ENCODE measurements at places on chromosomes 5 and 9.
A peak's percentile ranks its signal among the peaks of the same experiment; 100 is the strongest.

DNA sequence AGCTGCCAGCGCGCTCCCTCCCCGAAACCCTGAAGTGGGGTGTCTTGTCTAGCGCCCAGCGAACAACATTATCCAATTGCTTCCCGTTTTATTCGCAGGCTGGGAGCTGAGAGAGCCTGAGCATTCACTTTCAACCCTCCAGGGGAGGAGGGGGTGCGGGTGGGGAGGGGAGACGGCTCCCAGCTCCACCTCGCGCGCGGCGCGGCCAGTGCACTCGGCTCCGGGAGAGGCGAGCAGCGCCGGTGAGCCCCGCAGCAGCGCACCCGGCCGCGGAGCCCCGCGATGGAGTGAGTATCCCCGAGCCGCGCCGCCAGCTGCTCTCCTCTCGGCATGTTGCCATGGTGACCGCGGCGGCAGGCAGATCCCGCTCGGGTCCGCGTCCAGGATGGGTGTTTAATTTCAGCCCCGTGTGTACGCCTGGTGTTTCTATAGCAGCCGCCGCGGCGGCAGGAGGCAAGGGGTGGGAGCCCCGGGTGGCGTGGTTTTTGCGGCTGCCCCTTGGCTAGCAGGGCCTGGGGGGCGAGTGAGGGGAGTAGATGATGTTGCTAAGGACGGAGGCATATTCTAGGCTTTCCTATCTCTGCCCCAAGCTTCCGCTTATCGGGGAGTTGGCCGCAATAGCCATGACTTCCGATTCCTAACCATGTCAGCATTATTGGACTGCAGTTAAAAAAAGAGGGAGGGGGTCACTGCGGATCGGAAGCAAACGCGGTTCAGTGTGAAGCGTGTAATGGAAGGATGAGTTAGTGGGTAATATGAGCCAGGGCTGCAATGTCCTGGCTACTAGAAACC is 139.2 kb upstream of the PALM2AKAP2 start:
- no peak for DNase-seq

DNA sequence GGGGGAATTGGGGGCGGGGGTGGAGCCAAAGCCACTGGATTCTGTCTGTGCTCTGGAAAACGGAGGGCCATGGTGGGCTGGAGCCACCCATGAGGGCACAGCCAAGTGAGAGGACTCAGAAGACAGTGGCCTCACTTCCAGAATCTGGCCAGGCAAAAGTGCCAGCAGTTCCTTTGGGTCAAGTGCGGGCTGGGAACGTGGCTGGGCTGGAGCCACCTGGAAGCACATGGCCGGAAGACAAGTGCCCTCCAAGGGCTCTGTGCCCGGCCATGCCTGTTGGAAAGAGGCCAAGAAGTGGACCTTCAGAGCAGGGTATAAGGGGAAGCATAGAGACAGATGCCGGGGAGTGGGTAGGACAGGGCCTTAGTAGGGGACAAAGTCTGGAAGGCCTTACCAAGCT is 11.7 kb upstream of the SH3PXD2B start:
- no peak for DNase-seq

GRCh38 chr5:3307982-3308621 is 287.5 kb upstream of the IRX1 start:
- DNase-seq: no peak

- DNase-seq: no peak
These were observed 126.4 kb upstream of the CCNG1 start for GRCh38 chr5:163310997-163311396.

- peak; percentile 52 for DNase-seq
These were observed at the start of the genes EIF4E1B and SNCB for GRCh38 chr5:176629853-176630680. EIF4E1B (plus strand) TSS chr5:176630675; CDS start chr5:176642788, 12,113 bp downstream. SNCB (minus strand) TSS chr5:176630534; CDS start chr5:176629654, 880 bp downstream.

- DNase-seq: no peak
These were observed 78.7 kb upstream of the SAP30L start for GRCh38 chr5:154367101-154367500.

DNA sequence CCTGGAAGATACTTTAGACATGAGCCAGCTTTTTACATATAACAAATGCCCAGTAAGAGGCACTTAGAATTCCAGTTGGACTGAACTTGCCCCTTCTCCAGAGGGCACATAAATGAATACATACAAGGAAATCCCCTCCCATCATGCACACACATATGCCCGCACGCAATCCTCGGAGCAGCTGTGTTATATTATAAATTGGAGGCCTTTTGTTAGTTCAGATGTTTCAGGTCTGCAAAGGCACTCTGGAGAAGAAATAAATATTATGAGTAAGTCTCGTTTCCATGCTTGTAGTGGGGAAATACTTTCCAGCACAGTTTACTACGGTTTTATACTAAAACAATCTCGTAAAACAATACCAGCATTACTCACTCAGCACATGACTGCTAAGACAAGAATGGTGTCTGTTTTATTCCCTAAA is 17.6 kb upstream of the MUSK start:
- no peak for DNase-seq

DNA sequence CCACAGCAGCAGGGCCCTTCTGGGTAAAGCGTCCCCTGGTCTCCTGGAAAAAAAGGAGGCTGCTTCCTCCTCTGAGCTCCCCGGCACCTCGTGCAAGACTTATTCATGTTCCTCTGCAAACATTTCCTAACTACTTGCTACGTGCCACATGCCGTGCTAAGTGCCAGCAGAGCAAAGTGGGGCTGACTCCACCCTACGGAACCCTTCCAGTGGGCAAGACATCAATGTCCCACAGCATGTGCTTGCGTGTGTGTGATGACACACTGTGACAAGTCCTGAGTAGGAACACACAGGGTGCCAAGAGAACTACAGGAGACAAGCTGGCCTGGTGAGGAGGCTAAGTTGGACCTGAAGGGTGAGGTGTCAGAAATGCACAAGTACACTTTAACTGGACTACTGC is 57.4 kb downstream of the SEMA4D start:
- DNase-seq: no peak

DNA sequence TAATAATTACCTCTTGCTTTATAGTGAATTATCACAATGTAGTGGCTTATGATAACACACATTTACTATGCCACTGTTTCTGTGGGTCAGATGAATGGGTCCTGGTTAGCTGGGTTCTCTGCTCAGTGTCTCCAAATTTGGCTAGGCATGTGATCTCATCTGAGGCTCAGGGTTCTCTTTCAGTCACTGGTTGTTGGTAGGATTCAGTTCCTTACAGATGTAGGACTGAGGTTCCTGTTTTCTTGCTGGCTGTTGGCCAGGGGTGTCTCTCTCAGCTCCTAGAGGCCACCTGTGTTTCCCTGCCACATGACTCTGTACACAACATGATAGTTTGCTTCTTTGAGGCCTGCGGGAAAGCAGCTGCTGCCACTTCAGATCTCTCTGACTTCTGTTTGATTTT is 7.1 kb downstream of the NFX1 start:
- DNase-seq: peak; percentile 24

- DNase-seq: no peak
These were observed 265.1 kb upstream of the MVB12B start for GRCh38 chr9:126061575-126061974.

- DNase-seq: no peak
These were observed 391.7 kb downstream of the ACTL7B start for GRCh38 chr9:108463932-108464606.

DNA sequence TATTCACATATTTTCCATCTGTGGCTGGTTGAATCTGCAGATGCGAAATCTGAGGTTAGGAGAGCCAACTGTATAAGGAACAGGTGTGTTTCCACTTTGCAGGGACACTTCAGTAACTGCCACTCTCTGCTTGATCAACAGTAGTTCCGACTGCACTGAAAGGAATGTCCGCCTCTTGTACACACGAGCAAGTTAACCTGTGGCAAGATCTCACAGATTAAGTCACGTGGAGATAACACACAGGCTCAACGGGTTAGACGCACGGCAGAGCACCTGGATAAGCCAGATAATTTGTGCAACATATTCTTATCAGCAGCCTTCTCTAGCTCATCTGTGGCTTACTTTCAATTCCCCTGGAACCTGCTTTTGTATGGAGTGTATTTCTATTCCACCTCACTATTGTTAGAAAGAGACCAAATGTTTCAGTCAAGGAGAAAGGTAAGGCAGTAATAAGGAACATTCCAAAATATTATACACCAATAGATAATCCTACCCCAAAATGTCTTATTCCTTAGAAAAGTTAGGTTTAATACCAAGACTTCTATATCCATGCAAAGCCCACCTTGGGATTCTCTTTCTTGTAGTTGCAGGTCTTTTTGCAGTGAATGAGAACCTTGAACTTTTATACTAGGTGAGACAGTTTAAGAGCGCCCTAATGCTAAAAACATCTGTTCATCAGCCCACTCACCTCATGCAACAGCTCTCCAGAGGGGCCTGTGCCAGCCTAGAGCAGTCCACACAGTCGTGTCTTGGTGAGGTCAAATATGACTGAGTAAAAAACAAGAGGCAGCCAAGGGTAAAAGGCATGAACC is 6.5 kb upstream of the C9 start:
- DNase-seq: no peak

DNA sequence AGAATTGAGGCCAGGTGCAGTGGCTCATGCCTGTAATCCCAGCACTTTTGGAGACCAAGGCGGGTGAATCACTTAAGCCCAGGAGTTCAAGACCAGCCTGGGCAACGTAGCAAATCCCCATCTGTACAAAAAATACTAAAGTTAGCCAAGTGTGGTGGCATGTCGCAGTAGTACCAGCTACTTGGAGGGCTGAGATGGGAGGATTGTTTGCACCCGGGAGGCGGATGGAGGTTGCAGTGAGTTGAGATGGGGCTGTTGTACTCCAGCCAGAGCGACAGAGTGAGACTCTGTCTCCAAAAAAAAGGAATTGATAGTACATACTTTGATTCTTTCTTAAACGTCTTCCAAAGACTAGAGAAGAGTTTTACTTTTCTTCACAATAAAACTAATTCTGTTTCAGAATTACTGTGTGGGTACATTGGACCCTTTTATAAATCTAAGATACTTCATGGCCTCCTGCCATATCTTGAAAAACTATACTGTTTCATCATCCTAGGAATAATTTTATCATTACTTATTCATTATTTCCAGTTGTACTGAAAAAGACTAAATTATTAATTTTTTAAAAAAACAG is 132.0 kb upstream of the GRHPR start:
- DNase-seq: no peak

- DNase-seq: no peak
These were observed 169.5 kb downstream of the RGS3 start for GRCh38 chr9:113632776-113633590.

- no peak for DNase-seq
These were observed 45.4 kb downstream of the ANGPTL2 start for GRCh38 chr9:127076860-127077643.

DNA sequence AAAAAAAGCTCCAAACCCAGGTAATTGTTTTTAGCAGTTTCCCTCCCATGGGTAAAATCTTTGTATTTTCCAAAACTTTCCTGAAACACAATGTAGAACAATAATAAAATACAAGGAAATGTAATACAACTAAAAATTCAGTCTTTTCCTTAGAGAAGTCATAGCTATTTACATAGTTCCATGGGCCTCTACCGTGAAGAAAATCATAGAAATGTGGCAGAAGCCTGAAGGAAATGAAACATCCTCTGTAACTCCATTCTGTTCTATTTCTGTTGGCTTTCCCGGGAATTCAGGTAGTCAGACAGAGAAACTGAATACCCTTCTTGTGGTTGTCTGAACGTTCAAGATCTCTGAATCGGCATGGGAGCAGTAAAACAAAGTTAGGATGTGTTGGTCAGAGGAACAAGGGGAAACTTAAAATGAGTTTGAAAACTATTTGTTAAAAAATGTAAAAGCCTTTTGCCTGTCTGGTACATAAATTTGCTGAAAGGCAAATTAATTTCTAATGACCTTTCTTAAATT is 202.4 kb upstream of the ZNF608 start:
- no peak for DNase-seq

DNA sequence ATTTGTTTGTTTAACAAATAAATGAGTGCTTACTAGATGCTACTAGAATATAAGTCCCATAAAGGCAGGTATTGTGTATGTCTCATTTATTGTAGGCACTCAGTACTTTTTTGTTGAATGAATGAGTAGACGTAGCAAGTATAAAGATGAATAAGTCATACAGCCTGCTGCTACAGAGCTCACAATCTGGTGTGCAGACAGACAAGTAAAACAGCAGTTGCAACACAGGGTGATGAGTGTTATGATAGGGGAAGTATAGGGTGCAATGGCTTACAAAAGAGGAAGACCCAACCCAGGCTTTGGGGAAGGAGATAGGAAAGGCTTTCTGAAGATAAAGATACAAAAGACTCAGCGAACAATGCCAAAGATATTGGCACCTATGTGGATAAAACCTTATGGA is 47.7 kb downstream of the SH3RF2 start:
- DNase-seq: no peak

DNA sequence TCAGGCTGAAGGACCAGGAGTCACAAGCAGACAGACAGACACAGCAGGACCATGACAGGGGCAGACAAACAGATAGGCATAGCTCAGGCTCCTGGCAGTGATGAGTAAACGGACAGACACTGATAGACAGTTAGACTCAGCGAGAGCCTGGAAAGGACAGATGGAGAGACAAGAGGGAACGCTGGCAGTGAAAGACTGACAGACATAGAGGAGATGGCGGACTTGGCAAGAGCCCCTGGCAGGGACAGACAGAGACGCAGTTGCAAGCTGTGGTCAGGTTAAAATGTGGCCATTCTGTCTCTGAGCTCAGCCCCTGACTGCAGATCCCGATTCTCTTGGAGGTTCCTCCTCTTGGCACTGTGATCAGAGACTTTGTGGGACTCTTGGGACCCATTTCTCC is 13.6 kb downstream of the CSF2 start:
- no peak for DNase-seq

- DNase-seq: no peak
These were observed 279.7 kb downstream of the GADD45G start for GRCh38 chr9:89884356-89885083.

- DNase-seq: no peak
These were observed 1.0 kb downstream of the GGTA1 start for GRCh38 chr9:121498487-121499176.

DNA sequence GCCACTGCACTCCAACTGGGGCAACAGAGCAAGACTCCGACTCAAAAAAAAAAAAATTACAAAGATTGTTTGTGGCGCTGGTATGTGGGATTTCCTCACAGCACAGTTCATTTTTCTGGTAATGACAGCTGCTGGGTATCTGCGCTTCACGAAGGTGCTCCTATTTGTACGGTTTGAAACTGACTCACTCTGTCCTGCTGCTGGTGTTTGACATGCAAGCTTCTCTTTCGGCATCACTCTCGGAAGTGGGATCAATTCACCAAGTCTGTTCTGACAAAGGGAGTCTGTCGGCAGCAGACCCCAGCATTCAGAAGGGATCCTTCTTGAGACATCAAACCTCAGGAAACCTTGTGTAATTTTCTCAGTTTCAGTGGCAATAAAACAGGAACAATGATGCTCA is 26.3 kb downstream of the MAML1 start:
- no peak for DNase-seq

DNA sequence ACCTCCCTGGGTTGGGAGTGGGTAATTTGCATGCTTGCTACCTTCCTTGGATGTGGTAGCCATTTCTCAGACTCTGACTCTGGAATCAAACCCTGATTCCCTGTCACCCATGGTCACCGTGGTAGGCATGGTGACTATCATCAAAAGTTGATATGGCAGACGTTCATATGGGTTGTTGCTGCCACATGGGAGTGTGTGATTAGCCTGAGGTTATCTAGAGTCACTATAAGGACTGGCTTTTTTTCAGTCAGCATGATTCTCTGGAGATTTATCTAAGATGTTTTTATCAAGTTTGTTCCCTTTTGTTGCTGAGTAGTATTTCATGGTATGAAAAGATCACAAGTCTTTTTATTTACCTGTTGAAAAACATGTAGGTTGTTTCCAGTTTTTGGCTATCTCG is 7.0 kb downstream of the RCL1 start:
- DNase-seq: no peak

GRCh38 chr9:7324152-7324598 is 475.4 kb downstream of the DMAC1 start:
- DNase-seq: no peak

- peak; percentile 35 for DNase-seq
These were observed 13.9 kb downstream of the TLR4 start for GRCh38 chr9:117718085-117718484.

Measured in GM19239 (cell line).